IMR-90 (cell line): ENCODE measurements at places on chromosomes 11 and 22. TPM values are rescaled to one million over a fixed set of nuclear protein-coding genes. Genes with fewer than 3 reads are reported as not detected.

DNA sequence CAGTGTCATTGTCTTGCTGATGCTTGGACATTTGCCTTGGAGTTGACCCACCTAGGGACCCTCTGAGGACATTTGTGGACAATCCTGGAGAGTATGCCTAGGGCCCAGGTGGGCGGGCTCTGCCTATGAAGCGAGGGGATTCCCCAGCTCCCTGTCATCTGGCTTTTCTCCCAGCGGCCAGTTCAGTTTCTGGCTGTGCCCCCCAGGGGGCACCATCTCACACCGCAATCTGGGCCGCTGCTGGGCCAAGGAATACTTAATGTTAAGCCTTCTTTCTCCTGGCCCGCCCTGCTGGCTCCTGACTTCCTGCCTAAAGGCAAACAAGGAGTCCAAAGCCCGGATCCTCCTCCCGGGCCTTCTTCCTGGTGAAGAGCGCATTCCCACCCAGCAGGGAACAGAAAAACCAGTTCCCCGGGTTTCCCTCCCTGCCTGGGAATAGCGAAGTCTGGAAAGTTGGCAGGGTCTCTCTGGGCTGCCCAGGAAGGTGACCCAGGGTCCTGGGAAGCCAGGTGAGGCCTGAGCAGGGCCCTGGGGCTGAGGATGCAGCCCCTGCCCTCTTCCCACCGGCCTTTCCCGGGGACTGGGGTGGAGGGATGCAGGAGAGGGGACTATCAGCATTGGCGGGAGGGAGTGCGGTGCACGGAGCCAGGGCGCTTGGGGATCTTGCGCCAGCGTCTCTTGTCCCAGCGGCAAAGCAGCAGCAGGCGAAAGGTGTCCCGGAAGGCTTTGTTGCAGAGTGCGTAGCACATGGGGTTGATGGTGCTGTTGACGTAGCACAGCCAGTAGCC is 11.9 kb downstream of the CHRM1 start:
- H3K36me3 ChIP-seq: no peaks in the 10 kb centered on the region
- no peak overlapping the region for H3K27ac ChIP-seq
- no peaks in the 10 kb centered on the region for H3K4me1 ChIP-seq
- H3K27me3 ChIP-seq: peaks cover 7% of the 10 kb centered on the region; the same call in 1 of the 2 replicates
- no peak overlapping the region for H3K4me3 ChIP-seq
- peak; percentile 73 for DNase-seq

DNA sequence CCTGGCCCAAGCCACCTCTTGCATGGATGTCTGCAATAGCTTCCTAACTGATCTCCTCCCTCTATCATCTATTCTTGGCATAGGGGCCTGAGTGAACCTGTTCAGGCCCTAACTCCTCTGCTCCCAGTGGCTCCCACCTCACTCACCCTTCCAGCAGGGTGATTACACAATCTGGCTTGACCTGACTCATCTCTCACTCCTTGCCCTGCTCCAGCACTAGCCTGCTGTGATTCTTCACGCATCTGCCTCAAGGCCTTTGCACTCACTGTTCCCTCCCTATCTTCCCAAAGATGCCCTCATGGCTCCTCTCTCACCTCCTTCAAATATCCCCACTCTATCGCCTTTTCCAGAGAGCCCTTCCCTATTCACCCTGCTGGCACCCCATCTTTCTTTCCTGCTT is 10.5 kb downstream of the SCN4B start:
- no peak for DNase-seq
- H3K4me3 ChIP-seq: no peak overlapping the region
- no peaks in the 10 kb centered on the region for H3K4me1 ChIP-seq
- H3K36me3 ChIP-seq: no peaks in the 10 kb centered on the region

GRCh38 chr22:35638410-35638809 is 9.8 kb upstream of the APOL6 start:
- no peak overlapping the region for H3K4me3 ChIP-seq
- no peaks in the 10 kb centered on the region for H3K27me3 ChIP-seq
- DNase-seq: peak; percentile 90
- H3K4me1 ChIP-seq: peaks cover 18% of the 10 kb centered on the region
- peak overlapping the region; percentile 84 for H3K27ac ChIP-seq
- H3K36me3 ChIP-seq: no peaks in the 10 kb centered on the region

Gene NOX4
- 10.8 and 11.7 TPM in 2 replicates for total RNA-seq

Gene H19
- total RNA-seq: not detected in 2 replicates

Gene SCARF2
- total RNA-seq: 3.4 and 4.2 TPM in 2 replicates
